ENCODE measurements at places on chromosomes 2 and 18.

DNA sequence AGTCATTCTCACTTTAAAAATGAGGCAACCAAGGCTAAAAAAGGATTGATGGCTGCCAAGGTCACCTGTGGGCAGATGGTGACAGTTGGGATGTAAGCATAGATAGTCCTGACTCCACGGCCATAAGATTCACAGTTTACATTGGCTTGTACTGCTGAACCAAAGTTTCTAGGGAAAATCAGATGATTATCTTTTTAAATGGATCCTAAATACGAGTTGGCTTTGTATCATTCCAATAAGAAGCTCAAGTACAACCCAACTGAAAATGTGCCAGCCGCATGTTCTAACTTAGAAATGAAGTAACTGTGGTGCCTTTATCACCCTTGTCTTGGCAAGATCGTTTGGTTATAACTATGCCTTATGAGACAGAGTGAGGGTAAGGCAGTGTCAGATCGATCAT, 27.6 kb downstream of the HK2 start:
- DNase-seq = no peak

GRCh38 chr2:169363560-169364150, 1.3 kb upstream of the LRP2 start:
- DNase-seq = no peak

GRCh38 chr2:157837851-157838441, 38.2 kb downstream of the ACVR1 start:
- no peak for DNase-seq

DNA sequence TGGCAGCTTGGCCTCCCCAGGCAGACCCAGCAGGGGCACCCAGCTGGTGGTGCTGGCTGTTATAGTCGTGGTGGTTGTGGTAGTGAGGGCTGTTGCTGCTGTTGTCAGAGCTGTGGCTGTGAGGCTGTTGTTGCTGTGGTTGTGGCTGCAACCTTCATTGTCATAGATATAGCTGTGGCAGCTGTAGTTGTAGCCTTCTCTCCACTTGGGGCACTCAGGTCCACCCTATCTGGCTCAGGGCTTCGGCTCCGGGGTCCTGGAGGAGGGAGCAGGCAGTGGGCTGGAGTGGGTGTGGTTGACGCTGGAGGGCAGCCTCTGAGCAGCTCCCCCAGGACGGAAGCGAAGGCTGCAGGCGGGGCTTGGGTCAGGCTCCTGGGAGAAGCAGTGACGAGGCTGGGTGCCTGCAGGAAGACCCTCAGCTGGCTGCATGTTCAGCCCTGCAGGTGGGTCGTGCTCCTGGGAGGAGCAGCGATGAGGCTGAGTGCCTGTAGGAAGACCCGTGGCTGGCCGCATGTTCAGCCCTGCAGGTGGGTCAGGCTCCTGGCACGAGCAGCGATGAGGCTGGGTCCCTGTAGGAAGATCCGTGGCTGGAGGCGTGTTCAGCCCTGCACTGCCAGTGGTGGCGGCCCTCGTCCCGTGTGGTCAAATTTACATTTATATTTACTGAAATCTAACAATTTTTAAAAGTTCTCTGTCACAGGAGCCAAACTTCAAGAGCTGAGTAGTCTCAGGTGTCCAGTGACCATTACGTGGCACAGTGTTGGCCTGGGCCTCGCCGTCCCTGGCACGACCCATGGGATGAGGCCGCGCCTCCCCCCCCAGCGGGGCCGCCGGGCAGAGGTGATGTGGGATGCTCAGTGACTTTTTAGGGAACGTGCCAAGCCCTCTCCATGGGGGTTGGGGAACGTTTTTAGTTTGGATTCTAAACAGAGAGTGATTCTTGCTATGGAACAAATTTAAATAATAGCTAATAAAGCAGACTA, 79.2 kb upstream of the PXDN start:
- DNase-seq = no peak

GRCh38 chr2:100857915-100858314, 38.0 kb downstream of the NPAS2 start:
- DNase-seq = no peak

GRCh38 chr2:102601730-102602129, 17.6 kb upstream of the SLC9A2 start:
- no peak for DNase-seq

DNA sequence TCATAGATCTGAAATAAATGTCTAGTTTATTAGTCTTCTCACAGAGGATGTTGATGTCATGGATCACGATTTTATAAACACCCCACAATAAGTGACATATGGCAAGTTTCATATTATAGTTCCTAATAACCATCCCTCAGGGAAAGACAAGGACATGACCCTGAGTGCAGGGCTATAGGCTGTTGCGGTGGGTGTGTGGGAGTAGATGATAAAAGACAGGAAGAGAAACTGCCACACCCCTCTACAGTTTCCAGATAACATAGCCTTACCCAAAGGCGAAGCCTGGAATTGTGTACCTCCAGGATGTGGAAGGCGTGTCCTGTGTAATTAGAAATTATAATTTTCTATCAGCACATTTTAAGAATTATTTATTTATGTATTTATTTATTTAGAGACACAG, 2.4 kb upstream of the NEDD4L start:
- DNase-seq = no peak

DNA sequence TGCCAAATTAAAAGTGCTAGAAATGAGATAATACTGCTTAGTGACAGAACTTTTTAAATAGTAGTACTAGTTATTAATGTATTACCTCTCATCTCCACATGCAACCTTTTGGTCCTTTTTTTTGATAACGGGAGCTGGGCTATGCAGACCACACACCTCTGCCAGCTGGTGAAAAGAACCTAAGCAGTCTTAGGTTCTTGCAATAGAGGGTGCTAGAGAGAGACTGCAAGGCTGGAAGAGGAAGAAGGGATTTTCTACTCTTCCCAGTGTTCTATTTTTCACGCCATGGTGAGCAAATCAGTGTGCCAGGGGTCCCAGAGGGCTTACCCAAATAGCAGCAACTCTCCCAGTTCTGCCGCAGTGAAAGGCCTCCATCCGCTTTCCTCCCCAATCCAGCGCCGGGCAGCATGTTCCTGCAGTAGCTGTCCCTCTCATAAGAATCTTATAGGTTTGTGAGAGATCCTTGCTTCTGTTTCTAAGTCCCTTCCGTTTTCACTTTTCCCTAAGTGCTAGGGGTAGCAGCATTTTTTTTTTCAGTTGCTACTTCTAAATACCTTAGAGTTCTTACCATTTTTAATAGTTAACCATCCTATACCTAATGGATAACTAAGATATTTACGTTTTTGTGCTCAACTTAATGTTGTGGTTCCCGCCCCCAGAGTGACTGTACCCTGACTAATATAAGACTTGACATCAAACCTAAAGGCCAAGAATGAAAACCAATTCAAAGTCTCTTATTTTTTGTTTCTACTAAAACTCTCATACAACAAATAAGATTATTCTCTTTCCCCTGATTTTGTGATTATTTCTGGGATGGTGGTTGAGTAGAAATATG, 69.4 kb upstream of the UBE2E3 start:
- no peak for DNase-seq
